ENCODE measurements at places on chromosomes 6 and 20.

- no peak for DNase-seq
Measured at GRCh38 chr6:7467007-7467897, 74.2 kb upstream of the DSP start.

GRCh38 chr20:46368902-46369268 lies 37.5 kb downstream of the ELMO2 start:
- no peak for DNase-seq

- DNase-seq, result no peak
Measured at GRCh38 chr6:89559487-89559886, 79.1 kb downstream of the LYRM2 start.

- no peak for DNase-seq
Measured at GRCh38 chr6:142455957-142456589, 154.3 kb downstream of the ADGRG6 start.

- DNase-seq, result peak; percentile 48
Measured at GRCh38 chr6:63272397-63272796, 47.4 kb downstream of the LGSN start.

- no peak for DNase-seq
Measured at GRCh38 chr20:10271494-10272219, 53.0 kb downstream of the SNAP25 start.

DNA sequence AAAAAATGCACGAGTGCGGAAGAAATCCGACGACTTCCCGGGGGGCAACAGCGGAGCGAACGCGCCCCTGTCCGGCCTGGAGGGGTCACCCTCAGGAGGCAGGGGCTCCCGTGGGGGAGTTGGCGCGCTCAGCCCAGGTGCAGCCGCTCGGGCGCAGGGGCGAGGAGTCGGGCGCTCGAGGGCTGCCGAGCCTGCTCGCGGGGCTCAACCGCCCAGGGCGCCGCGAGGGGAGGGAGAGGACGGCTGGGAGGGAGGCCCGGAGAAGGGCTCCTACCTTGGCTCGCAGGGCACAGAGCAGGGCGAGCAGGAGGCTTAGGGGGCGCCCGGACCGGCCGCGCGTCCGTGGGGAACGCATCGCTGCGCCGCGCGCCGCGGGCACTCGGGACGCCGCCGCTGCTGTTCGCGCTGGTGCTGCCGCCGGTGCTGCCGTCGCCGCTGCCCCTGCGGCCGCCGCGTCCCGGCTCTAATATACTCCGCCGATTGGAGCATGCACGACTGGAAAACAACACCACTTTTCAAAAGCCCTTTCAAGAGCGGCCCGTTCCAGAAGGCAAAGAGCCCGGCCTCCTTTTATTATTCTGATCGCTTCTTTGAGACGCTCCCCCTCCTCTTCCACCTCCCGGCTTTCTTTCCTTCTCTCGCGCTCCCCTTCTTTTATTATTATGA lies 490 bp downstream of the JAG1 start:
- DNase-seq, result peak; percentile 24

DNA sequence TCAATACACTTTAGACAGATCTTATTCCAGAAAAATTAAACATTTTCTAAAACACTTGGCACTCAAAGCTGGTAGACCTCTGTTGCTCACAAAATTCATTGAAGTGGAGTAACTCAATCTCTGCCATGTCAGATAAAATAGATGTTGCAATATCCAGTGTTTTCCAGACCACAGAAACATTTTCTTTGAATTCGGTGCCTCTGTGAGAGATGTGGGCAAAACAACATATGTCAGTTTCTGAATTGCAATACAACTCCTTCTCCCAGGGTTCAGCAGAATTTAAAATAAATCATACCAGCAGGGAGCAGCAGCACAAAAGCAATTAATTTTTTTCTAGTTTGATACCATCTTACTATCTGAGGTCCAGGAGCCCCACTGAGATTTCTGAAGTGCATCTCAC lies 11.3 kb upstream of the PKHD1 start:
- peak; percentile 35 for DNase-seq

DNA sequence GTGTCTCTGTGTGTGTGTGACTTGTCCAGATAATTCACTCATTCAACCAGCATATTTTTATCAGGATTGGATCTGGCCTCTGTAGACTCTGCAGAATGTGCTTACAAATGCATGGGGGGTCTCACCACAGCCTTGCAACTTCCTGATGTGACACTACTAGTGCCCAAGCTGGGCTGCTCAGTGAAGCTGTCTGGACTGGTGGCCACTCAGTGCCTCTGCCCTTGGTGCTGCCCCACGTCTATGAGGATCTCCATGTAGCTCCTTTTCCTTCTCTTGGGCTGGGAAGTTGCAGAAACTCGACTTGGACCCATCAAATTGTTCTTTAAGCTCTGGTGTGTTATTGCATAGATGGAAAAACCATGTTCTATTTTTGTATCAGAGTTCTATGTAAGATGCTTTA lies 75.8 kb downstream of the NRN1 start:
- no peak for DNase-seq

GRCh38 chr6:79461205-79461604 lies 76.0 kb downstream of the LCA5 start:
- DNase-seq, result no peak

DNA sequence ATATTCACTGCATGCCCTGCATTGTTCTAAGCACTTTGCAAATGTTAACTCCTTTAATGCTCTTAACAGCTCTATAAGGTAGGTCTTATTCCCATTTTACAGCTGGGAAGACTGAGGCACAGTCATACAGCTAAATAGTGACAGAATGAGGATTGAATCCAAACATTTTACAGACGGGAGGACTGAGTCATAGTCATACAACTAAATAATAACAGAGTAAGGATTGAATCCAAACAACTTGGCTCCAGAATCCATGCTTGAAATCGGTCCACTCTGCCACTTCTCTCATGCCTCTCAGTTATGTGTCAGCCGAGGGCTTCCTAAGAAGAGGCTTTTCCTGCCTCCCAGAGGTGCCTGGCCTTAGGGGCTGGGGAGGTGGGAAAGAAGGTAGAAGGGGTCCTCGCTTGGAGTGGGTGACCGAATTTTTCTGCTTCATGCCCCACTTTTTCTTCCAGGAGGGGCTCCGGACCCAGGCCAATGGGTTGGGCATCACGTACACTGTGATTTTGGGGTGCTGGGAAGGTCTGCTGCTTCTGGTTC lies 137.4 kb upstream of the RNF24 start:
- DNase-seq, result peak; percentile 28

GRCh38 chr6:22631091-22631490 lies 61.7 kb downstream of the HDGFL1 start:
- DNase-seq, result no peak

DNA sequence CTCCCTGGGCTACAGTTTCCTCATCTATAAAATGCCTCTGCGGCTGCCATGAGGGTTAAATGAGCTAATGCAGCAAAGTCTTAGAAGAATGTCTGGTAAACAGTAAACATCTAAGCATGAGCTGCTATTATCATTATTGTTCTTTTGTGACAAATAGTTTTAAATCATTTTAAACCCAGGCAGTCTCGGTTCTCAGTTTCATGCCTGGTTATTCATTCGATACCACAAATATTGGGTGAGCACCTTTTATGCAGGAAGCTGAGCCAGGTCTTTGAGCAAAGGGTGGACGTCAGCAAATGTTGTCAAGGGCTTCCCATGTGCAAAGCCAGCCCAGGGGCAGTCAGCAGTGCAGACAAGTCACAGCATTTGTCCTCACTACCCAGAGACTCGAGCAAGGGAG lies 128.7 kb downstream of the NFATC2 start:
- no peak for DNase-seq

- DNase-seq, result no peak
Measured at GRCh38 chr6:27867945-27868300, 44.3 kb downstream of the OR2B2 start.

GRCh38 chr20:4978050-4978918 lies 23.0 kb downstream of the SLC23A2 start:
- DNase-seq, result no peak

- DNase-seq, result peak; percentile 61
Measured at GRCh38 chr20:4956200-4956810, 45.0 kb downstream of the SLC23A2 start.

DNA sequence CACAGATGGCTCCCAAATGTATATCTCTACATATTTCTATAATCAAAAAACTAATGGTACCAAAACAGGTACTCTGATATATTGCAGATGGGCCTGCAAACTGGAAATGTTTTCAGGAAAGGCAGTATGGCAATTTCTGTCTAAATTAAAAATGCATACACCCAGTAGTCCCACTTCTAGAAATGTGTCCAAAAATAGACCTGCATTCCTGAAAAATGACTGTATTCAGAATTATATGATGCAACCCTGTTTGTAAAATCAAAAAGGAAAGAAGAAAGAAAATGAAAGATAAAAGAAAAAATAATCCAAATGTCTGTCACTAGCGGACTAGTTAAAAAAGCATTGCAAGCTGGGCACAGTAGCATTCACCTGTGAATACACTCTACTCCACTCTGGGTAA lies 12.9 kb upstream of the MICB start:
- no peak for DNase-seq

GRCh38 chr6:54992789-54993188 lies 146.2 kb downstream of the FAM83B start:
- DNase-seq, result peak; percentile 2

DNA sequence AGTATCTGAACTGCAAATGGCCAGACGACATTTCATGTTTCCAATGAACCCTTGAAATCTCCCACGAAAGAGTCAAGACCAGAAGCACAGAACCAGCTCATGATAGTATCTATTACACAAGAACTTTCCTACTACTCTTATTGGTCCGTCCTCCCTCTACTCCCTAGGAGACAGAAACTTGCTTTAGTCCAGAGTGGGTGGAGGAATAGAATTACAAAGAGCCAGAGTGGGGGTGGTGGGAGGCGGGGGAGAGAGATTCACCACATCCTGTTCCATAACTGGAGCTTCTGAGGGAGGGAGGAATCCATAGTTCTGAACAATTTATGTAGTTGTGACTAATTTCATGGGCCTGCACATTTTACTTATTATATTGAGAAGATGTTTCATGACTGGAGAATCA lies 18.5 kb upstream of the WFDC10A start:
- DNase-seq, result no peak

DNA sequence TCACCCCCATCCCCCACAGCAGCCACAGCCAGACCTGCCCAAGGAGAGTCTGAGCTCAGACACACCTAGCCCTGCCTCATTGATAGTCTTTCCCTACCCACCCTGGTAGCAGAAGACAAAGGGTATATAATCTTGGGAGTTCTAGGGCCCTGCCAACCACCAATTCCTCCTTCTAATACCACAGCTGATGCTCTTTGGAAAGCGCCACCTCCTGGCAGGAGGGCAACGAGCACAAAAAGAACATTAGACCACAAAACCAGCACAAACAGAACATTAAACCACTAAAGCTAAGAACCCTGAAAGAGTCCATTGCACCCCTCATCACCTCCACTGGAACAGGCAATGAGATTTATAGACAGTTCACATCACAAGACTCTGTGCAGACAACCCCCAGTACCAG lies 195.8 kb upstream of the FUT9 start:
- DNase-seq, result peak; percentile 1

GRCh38 chr6:2179241-2179640 lies 66.2 kb downstream of the GMDS start:
- DNase-seq, result no peak

DNA sequence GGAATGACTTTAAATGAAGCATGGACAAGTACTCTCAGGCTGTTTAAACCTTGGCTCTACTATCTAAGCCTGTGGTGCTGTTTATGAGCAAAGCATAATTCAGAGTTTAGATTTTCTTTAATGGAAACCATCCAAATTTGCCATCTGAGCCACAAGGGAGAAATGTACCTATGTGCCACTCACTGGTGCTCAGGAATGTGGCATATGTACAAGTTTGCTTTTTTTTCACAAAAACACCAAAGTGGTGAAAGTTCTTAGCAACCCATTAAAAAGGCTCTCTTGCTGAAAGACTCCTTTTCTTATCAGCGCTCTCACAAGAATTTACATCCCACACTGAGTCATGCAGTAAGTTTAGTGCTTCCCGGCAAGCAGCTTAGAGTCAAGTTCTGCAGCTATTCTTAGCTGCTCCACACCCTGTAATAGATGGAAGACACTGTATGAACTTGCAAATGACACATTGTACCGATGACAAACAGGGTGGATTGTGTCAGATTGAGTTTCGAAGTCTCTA lies 57.3 kb upstream of the MLIP start:
- DNase-seq, result peak; percentile 68

DNA sequence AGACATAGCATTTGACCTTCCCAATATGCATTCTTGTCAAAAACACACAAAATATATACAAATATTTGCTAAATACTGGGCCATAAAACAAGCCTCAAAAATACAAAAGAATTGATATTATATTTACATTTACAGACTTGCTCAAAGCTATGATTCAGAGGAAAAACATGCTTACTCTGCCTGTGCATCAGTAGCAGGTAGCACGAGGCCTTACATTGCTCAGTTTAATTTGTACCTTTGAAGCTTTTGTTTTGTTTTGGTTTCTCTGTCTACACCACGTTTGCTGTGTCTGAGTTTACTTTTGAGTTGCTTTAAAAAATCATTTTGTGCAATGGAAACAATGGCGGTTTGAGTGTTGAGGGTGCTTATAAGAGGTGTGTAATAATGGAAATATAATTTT lies 99.3 kb downstream of the PHF3 start:
- no peak for DNase-seq

DNA sequence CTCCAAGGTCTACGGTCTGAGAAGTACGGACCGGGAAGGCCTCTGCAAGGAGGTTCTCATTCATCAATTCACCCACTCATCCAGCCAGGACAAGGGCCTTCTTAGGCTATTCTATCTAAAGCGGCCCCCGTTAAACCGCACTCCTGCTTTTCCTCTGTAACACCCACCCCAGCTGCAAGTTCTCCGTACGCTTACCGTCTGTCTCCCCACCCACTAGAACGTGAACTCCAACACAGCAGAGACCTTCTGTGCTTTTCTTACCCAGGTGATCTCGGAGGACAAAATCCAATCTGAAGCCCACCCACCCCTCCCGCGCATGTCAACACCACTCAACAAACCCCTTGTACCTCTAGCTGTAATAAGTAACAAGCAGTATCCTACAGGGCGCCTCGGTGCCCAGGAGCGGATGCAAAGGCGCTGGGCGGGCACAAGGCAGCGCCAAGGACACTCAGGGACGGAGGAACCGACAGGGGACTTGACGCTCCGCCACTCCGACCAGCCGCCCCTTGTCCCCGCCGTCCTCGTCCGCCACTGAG lies 351 bp downstream of the AURKA start:
- no peak for DNase-seq

DNA sequence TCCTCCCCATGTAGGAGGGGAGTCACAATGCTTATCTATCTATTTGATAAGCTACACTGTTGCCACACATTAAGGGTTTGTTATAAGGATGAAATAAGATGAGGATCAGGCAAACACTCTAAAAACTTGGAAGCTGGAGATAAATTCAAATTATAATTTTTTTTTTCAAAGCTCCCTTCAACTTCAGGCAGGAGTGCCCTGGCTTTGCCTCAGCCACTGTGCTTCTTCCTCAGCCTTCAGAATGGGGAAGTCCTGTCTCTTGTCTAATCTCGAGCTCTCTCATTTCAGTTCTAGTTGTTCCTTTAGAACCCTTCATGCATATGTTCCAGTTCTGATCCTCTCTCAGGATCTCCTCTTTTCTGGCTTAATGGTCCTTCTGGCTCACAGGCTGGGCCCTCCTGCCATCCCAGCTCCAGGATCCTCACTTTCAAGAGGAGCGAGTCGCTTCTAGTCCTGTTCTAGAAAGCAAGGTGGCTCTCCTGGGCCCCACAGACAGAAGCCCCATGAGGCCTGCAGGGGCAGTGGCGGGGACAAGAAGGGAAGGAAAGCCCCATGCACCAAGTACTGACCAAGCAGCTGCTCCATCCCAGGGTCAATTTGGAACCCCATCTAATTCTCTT lies 164.3 kb downstream of the VEGFA start:
- DNase-seq, result no peak

- no peak for DNase-seq
Measured at GRCh38 chr20:35009665-35010328, 54.1 kb downstream of the MYH7B start.

- peak; percentile 16 for DNase-seq
Measured at GRCh38 chr6:46491628-46492547, 639 bp upstream of the RCAN2 start.
